ENCODE measurements at places on chromosomes 12 and 14. TPM values are rescaled to one million over a fixed set of nuclear protein-coding genes. Genes with fewer than 3 reads are reported as not detected.

Gene OTX2
- polyA plus RNA-seq: not detected

Gene RILPL2
- 8.4 TPM for polyA plus RNA-seq

Gene NKX2-1
- polyA plus RNA-seq: not detected

Gene AKAP5
- polyA plus RNA-seq: 1.0 TPM

Gene GPD1
- polyA plus RNA-seq: not detected

Gene ADAM20
- polyA plus RNA-seq: not detected

Data from CD8-positive, alpha-beta memory T cell (primary cell).